Activated CD4-positive, alpha-beta memory T cell treated with anti-CD3 and anti-CD28 coated beads for 36 hours (primary cell): ENCODE measurements at places on chromosomes 13 and 19.

DNA sequence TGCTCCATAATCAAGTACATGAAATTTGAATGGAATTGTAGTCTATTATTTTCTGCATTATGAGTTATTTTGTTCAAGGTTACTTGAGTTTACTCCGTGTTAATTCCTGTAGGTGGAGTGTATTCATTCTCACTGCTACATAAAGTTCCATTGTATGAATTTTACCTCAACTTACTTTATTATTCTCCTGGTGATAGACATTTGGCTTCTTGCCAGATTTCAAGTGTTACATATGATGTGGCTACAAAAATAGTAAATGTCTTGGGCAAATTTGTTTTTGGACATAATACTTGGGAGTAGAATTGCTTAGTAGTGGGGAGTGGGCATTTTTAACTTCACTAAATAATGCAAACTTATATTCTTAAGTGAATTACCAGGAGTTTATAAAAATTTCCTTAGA is 328.9 kb downstream of the SHISA2 start:
- no peak for DNase-seq
- no peak overlapping the region for H3K27ac ChIP-seq
- no peaks in the 10 kb centered on the region for H3K36me3 ChIP-seq
- H3K4me1 ChIP-seq, result no peaks in the 10 kb centered on the region
- no peak overlapping the region for H3K4me3 ChIP-seq

DNA sequence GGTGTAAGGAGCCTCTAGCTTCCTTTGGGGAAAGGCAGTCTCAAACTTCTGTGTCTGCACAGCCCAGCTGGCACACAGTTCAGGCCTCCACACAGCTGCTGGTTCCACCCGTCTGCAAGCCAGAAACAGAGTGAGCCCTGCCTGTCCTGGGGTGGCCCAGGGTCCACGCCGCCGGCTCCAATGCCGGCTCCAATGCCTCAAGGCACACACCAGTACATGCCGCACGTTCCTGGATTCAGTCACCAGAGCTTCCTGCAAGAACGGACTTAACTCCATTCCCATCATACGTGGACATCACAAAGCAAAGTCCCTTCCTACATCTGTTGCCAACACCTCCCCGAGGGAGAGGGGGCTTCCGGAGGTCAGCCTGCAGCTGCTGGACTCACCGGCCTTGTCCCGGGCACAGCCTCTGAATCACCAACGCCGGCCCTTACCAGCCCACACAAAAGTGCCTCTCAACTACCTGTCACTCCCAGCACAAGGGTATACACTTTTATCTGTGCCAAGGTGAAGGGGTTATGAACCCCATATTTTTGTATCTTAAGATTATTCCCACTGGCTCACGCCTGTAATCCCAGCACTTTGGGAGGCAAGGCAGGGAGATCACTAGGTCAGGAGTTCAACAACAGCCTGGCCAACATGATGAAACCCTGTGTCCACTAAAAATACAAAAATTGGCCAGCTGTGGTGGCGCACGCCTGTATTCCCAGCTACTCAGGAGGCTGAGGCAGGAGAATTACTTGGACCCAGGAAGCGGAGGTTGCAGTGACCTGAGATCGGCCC is 8.5 kb downstream of the SH3GL1 start:
- DNase-seq, result no peak
- no peak overlapping the region for H3K4me3 ChIP-seq
- no peak overlapping the region for H3K27ac ChIP-seq

DNA sequence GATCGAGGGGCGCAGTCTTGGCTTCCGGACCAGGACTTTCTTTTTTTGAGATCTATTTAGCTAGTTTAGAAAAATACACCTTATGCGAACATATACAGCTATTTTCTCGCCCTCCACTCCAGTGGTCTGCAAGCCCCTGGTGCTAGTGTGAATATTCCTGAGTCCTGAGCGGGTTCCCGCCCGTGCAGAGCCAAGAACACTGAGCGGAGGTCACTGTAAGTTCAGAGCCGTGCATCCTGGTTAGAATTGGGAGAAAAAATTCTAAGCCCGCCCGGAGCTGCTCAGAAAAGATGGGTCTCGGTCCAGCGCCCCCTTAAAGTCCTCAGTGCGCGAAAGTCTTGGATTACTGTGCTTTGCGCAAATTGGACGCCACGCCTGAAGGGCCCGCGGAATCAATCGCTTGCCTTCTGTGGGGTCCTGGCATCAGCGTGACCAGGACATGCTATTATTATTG is 117.7 kb downstream of the KCNRG start:
- no peaks in the 10 kb centered on the region for H3K36me3 ChIP-seq
- DNase-seq, result no peak
- H3K27ac ChIP-seq, result no peak overlapping the region
- H3K27me3 ChIP-seq, result peaks cover 59% of the 10 kb centered on the region

GRCh38 chr13:100533588-100534041 is 55.0 kb downstream of the GGACT start:
- peaks cover 19% of the 10 kb centered on the region for H3K4me1 ChIP-seq
- H3K27me3 ChIP-seq, result no peaks in the 10 kb centered on the region
- H3K27ac ChIP-seq, result no peak overlapping the region
- DNase-seq, result no peak
